ENCODE measurements at places on chromosomes 1 and 21.

DNA sequence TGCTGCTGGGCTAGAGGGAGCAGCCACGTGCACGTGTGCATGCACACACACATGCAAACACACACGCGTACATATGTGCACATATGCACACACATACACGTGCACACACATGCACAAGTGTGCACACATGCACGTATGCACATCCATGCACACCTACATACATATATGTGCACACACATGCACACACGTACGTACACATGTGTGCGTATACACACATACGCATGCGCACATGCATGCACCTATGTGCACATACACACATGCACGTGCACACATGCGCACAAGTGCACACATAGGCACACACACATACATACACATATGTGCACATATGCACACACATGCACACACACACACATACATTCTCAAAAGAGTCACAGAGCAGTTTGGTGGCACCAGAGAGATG, 85.9 kb upstream of the SLC25A33 start:
- DNase-seq, result no peak
- peaks cover 4% of the 10 kb centered on the region for H3K4me1 ChIP-seq
- H3K4me3 ChIP-seq, result no peak overlapping the region
- no peaks in the 10 kb centered on the region for H3K36me3 ChIP-seq

DNA sequence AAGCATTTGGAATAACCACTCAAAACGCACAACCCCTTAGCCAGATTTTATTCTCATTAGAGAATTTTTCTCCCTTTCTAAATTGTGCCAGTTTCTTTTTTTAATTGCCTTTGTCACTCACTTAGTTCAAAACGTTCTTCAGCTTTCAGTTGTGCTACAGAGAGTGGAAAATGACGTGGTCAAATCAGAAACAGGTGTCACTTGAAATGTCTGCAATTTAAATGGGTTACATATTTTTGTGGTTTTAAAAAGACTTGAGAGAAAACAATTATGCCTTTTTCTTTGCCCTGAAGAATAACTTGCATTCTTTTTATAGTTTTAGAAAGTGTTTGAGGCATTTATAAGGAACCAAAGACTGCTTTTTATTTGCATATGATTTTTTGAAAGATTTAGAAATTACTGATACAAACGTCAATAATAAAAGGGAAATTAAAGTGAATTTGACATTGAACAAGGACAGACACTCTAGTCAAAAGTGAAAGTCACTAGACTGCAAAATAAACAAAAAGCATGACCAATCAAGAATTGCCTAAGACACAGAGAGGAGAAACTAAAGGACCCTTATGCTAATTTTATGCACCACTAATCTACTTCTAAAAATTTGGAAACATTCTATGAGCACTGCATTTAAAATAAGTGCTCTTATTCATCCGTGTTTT, 191.0 kb downstream of the TPR start:
- no peak overlapping the region for H3K4me3 ChIP-seq
- no peak for DNase-seq
- peaks cover 4% of the 10 kb centered on the region for H3K4me1 ChIP-seq
- H3K27me3 ChIP-seq, result no peaks in the 10 kb centered on the region
- H3K27ac ChIP-seq, result no peak overlapping the region

- no peaks in the 10 kb centered on the region for H3K27me3 ChIP-seq
- H3K4me1 ChIP-seq, result peaks cover 4% of the 10 kb centered on the region
Observed at GRCh38 chr1:100304921-100305320, 38.9 kb downstream of the RTCA start.

GRCh38 chr1:55716610-55717009, 501.4 kb upstream of the USP24 start:
- DNase-seq, result no peak
- no peaks in the 10 kb centered on the region for H3K27me3 ChIP-seq
- H3K36me3 ChIP-seq, result no peaks in the 10 kb centered on the region
- H3K4me1 ChIP-seq, result peaks cover 13% of the 10 kb centered on the region
- H3K27ac ChIP-seq, result no peak overlapping the region
